ENCODE measurements at places on chromosomes 7 and 10.

- DNase-seq, result no peak
Measured at GRCh38 chr10:103797857-103798256, 57.5 kb downstream of the SH3PXD2A start.

DNA sequence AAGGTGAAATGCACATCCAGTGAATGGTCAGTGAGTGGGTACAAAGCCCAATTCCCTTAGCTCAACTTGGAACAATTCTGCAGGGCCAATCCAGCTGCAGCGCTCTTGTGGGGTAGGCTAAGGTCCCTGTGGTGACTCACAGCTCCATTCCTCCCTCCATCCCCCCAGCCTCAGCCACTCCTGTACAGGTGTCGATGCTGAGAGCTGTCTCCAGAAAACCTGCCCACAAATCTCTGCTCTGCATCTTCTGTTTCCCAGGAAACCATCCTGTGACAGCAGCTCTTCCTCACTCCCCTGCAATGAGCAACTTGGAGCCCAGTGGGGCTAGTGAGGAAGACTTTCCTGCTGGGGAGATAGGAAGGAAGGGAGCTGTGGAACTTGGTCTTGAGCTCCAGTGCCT, 244.7 kb upstream of the GPR26 start:
- no peak for DNase-seq

GRCh38 chr7:158805414-158805813, 23.9 kb downstream of the ESYT2 start:
- no peak for DNase-seq

DNA sequence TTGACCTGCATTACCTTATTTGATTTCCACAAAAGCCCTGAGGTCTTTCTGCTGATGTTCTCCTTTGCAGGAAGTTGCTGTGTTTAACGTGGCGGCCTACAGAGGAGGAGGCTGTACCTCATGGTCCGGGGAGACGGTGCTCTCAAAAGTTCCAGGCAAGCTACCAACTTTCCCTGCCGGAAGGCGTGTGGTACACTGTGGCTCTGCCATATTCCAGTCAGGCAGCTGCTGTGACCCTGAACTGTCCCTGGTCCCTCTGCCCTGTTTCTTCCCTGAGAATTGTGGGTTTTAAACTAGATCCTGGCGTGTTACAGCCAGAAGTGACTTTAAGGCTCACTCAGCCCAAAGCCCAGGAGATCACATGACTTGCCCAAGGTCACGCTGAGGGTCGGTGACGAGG, 139.2 kb downstream of the TEX36 start:
- no peak for DNase-seq

- DNase-seq, result no peak
Measured at GRCh38 chr7:7321681-7322080, 139.3 kb downstream of the C1GALT1 start.

- DNase-seq, result no peak
Measured at GRCh38 chr10:82683945-82684344, 809.0 kb downstream of the NRG3 start.

GRCh38 chr10:74880041-74880440, 53.6 kb downstream of the KAT6B start:
- DNase-seq, result no peak

DNA sequence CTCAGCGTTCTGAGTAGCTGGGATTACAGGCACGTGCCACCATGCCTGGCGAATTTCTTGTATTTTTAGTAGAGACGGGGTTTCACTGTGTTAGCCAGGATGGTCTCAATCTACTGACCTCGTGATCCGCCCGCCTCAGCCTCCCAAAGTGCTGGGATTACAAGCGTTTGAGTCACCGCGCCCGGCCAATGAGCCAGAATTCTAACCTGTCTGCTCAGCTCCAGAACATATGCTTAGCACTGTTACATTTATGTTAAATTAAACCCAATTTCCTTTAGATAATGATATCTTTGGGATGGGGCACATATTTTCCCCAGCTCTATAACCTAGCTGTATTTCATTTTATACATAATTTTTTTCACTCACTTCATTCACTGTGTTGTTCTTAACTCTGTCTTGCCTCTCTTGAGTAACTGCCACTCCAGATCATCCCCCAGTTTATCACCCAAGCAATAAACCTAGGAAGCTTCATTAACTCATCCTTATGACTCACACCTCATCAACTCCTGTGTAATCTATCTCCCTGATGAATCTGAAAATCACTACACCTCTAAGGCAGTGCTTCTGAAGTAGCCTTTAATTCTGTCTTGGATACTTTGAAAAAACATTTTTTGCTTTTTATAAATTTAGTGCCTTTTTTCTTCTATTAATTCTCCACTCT, 559.7 kb upstream of the ZWINT start:
- DNase-seq, result no peak

GRCh38 chr10:131193923-131194322, 117.6 kb downstream of the TCERG1L start:
- no peak for DNase-seq

- DNase-seq, result no peak
Measured at GRCh38 chr7:45658716-45659495, 84.7 kb downstream of the ADCY1 start.

DNA sequence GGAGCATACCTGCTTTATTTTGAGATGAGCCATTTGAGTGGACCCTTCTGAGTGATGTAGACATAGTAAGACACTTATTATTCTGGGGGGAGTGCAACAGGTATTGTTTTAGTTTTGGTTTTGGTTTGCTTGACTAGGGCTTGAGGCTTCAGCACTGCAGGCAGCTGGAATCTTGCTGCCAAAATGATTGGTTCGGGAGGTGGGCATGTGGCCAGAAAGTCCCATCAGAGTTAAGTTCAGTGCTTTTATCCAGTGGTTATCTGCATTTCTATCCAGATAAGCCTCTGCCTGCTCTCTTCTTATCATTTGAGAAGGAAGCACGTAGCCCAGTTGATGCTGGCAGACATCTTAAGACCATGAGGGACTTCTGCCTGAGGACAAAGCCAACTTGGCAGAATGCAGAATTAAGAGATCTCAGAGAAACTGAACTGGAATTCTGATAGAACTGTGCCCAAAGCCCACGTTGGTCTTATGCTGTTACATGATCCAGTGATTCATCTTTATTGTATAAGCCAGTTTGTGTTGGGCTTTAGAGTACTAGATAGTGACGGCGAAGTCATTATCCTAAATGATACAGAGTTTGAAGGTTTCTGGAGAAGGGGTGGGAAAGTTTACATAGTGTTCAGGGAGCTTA, 9.6 kb upstream of the JAZF1 start:
- DNase-seq, result no peak

- no peak for DNase-seq
Measured at GRCh38 chr7:132117181-132117580, 459.1 kb downstream of the PLXNA4 start.

DNA sequence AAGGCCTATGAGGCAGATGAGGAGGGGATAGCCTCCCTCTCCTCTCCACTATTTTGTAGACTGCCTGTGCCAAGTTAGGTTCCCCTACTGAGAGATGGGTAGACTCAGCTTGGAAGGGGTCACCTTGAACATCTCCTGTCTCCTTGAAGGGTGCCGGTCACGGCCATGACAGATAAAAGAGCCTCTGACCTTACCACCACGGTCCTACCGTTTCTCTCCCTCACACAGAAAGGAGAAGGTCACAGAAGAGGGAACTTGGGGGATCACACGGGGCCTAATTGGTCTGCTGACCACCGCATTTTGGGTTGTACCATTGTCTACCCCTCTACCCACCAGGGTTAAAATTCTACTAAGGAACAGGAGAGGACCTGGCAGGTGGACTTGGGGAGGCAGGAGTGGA, 17.0 kb downstream of the PRSS2 start:
- no peak for DNase-seq

- no peak for DNase-seq
Measured at GRCh38 chr7:12637328-12637727, 50.1 kb upstream of the ARL4A start.

- no peak for DNase-seq
Measured at GRCh38 chr7:105354383-105354782, 34.3 kb downstream of the SRPK2 start.

- no peak for DNase-seq
Measured at GRCh38 chr7:50751146-50751545, 31.6 kb downstream of the GRB10 start.

GRCh38 chr7:81487516-81487915, 282.3 kb downstream of the HGF start:
- no peak for DNase-seq

DNA sequence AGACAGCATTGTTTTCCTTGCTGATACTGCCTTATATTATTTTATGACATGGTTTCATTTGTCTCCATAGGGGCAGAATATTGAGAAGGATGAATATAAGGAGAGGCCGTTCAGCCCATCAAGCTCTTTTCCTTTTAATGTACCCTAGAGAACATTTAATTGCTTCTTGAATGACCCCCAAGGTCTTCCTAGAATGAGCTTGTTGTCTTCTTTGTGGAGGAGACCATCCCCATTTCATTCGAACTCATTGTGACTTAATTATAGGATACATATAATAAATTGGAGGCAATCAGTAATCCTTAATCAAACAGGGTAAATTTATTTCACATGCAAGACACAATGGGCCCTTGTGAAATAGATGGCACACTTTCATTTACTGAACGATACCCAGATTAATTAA, 231.3 kb downstream of the MDFIC start:
- DNase-seq, result no peak

- DNase-seq, result no peak
Measured at GRCh38 chr7:157990226-157990880, 597.3 kb downstream of the PTPRN2 start.

GRCh38 chr10:78869508-78870454, 199.0 kb upstream of the ZMIZ1 start:
- DNase-seq, result no peak

GRCh38 chr10:133150656-133151055, 9.4 kb upstream of the KNDC1 start:
- no peak for DNase-seq

DNA sequence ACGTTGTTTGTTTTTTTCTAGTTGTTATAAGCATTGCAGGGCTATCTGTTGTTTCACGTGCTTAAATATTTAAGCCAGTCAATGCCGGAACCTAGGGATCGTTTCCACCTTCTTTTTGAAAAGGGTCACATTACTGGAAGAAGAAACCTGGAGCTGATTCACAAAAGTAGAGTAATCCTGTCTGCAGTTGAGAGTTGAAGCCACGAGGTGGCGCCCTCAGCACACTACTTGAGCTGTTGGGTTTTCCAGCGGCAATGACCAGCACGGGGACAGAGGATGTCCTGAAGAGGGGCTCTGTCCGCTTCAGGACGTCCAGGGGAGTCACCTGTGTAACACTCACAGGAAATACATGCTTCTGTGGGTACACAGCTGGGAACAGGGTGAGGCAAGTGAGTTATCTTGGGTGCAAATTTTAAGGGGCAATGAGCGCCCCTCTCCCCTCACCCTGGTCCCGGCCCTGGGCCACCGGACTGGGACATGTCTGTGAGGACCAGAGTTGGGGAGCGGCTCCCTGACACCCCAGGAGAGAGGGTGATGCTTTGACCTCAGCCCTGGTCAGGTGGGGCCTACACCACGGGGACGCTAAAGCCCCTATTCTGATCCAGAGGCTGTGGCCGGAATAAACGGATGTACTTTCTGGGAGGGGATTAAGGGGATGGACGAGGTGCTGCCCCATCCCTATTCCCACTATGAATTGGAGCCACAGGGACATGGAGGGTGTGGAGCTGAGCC, 26.3 kb upstream of the WDFY4 start:
- DNase-seq, result peak; percentile 32

DNA sequence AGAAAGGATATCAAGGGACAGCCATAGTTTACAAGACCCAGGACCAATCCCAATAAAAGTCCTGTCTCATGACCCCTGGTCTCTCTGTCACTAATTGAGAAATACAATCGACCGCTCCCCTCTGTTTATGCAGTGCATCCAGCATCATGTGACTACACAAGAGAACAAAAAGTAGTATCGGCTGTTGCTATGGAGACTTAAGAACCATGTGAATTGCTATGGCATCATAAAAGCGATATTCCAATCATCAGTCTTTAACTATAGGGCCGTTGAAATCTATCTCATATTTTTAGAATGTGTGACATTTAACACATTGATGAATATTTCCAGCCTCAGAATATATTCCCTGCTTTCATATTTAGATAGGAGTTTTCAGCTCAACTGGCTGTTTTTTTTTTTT, 139.3 kb downstream of the FRMD4A start:
- no peak for DNase-seq

GRCh38 chr10:119237722-119238436, 30.5 kb downstream of the GRK5 start:
- no peak for DNase-seq

- DNase-seq, result no peak
Measured at GRCh38 chr7:96655956-96656355, 53.7 kb downstream of the SEM1 start.

DNA sequence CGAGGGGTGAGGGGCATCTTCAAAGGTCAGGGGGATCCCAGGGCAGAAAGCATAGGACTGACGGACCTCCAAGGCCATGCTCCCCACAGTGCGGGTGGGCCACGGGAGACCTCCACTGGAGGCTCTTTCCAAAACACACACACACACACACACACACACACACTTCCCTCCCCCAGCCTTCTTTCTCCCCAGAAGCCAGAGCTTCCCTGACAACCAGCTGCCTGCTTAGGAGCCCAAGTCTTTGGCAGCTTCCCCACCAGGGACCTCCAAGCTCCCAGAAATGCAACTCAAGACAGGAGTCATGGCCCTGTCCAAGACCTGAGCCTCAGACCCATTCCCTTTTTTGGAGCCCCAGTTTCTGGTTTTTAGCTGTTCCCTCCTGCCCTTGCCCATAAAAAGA, 710 bp upstream of the C10orf105 start:
- no peak for DNase-seq

DNA sequence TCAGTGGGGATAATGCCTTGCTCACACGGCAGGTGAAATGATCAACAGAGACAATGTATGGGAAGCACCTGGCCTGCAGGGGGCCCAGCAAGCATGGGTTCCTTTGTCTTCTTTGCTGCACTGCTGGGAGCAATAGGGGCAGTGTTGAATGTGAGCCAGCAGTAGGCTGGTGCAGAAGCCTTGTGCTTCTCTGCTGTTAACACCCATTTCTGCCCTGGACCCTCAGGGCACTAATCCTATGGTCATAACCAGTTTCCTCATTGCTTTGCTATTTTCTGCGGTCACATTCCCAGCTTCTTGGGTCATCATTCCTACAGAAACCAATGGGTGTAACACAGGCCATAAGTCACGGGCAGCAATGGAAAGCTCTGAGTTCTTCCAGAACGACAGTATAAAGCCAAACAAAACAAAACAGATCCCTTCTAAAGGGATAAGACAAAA, 10.9 kb upstream of the LGI1 start:
- DNase-seq, result no peak

- no peak for DNase-seq
Measured at GRCh38 chr10:58817201-58817846, 304.7 kb downstream of the BICC1 start.

GRCh38 chr7:108824840-108825580, 255.3 kb downstream of the DNAJB9 start:
- DNase-seq, result no peak

Measured in stimulated activated CD8-positive, alpha-beta memory T cell treated with anti-CD3 and anti-CD28 coated beads, Interleukin-15, amount 100 ng/mL, for 48 hours (primary cell).